ENCODE measurements at places on chromosomes 6 and 20.

GRCh38 chr6:161618831-161619454 lies 345.1 kb upstream of the AGPAT4 start:
- H3K4me3 ChIP-seq: no peak overlapping the region
- no peaks in the 10 kb centered on the region for H3K4me1 ChIP-seq
- H3K36me3 ChIP-seq: no peaks in the 10 kb centered on the region
- H3K27ac ChIP-seq: no peak overlapping the region

DNA sequence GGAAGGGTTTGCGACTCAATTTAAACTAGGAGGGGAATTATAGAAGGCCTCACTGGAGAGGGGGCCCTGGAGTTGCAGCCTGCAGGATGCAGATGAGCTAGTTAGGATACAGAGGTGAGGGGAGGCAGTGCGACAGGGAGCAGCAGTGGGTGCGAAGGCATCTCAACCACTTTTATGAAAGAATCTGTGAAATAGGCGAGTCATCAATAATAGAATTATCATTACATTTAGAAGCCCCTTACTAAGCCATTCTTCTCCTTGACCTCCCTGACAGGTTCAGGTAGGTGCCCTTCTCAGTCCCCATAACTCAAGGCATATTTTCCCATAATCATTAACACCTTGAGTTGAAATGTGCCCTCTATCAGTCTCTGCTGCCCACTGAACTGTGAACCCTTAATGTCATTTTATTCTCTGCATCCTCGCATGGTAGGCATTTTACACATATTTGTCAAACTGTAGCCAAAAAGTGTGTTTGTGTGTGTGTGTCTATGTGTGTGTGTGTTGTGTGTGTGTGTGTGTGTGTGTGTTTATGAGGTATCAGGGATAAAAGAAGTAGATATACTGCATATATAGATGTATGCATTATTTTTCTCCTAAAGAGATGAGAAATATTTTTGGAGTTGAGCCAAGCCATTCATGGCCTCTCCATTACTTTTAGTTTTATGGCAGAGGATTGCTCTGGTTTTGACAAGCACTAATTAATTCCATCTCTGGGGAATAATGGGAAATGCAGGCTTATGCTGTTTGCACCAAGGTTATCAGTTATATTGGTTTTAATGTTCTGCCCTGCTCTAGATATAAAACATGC lies 898.8 kb downstream of the KIF16B start:
- H3K27me3 ChIP-seq: no peaks in the 10 kb centered on the region
- no peak overlapping the region for H3K4me3 ChIP-seq
- H3K4me1 ChIP-seq: no peaks in the 10 kb centered on the region

GRCh38 chr6:87244380-87244779 lies 78.0 kb upstream of the SMIM8 start:
- peaks cover 7% of the 10 kb centered on the region for H3K36me3 ChIP-seq
- H3K4me3 ChIP-seq: no peak overlapping the region
- H3K4me1 ChIP-seq: no peaks in the 10 kb centered on the region
- no peak overlapping the region for H3K27ac ChIP-seq
- H3K27me3 ChIP-seq: no peaks in the 10 kb centered on the region

GRCh38 chr6:142934599-142934998 lies 10.4 kb downstream of the HIVEP2 start:
- no peaks in the 10 kb centered on the region for H3K36me3 ChIP-seq
- no peak overlapping the region for H3K27ac ChIP-seq
- DNase-seq: no peak
- H3K27me3 ChIP-seq: no peaks in the 10 kb centered on the region

DNA sequence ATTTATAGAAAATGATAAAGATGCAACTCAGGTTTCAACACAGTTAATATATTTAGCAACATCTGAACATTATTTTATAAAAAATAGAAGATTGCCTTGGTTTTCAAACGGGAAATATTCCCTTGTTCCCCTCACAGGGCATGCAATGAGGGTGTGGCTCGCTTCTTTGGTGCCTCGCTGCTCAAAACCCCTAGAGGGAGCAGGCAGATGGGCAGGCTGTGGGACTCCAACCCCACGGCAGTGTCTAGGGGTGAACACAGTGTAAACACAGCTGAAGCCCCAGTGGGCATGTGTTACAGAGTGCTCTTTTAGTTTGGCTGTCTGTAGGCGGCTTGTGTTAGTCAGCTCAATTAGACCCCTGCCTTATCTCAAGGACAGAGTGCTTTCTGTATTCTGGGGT lies 560.8 kb upstream of the IMPG1 start:
- no peak overlapping the region for H3K4me3 ChIP-seq
- DNase-seq: no peak
- H3K27me3 ChIP-seq: no peaks in the 10 kb centered on the region
- no peaks in the 10 kb centered on the region for H3K4me1 ChIP-seq

DNA sequence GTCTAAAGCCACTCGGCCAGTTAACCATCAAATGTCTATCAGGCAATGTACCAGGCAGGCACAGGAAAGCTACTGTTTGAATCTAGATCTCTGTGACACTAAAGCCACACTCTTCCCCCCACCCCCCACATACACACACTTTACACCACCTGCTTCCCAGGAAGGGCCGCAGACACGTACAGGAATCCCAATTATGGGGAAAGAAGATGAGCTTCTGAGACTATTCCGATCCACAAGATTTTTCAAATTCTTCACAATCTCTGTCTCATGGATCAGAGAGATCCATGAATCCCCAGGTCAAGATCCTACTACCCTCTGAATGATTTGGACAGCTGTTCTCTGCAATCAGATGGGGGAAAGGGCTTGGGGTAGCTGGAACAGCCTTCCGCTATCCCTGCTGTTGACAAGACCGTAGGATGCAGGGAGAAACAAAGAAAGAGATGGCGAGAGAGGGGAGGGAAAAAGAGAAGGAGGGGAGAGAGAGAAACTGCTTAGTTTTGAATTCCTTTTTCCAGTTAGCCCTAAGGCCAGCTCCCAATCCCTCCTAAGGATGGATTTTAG lies 25.4 kb upstream of the RIMS4 start:
- no peak overlapping the region for H3K4me3 ChIP-seq
- H3K27ac ChIP-seq: no peak overlapping the region
- no peaks in the 10 kb centered on the region for H3K4me1 ChIP-seq
- H3K27me3 ChIP-seq: no peaks in the 10 kb centered on the region

GRCh38 chr6:169966312-169967181 lies 215.1 kb downstream of the ERMARD start:
- no peaks in the 10 kb centered on the region for H3K4me1 ChIP-seq
- no peak overlapping the region for H3K27ac ChIP-seq
- no peaks in the 10 kb centered on the region for H3K27me3 ChIP-seq
- H3K4me3 ChIP-seq: no peak overlapping the region

DNA sequence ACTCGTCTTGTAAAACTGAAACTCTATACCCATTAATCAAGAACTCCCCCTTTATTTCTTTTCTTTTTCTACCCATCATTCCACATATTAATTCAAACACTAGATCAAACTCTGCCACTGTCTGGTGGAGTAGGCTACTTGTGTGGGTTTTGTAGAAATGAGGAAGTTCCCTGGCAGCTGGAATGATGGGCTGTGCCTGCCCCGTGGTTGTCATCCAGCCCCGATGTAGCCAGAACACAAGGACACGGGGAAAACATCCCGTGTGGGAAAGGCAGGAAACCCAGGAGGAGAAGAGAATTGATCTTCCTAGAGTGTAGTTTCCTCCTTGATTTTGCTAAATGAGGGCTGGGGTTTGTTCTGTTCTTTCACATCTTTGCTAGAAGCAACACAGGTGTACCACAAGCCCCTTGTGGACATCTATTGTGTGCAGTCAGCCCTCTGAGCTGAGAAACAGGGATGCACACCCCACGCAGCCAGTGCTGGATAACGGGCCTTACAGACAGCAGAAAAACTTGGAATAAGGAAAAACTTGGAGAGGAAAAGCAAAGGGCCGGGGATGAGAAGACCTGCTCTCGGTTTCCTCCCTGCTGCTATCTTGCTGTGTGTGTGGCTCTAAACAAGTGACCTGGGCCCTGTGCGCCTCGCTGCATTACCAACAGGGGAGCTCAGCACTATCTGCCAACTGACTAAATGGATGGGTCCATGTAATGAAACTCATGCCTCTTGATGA lies 88.0 kb downstream of the SCML4 start:
- H3K4me3 ChIP-seq: no peak overlapping the region
- no peak for DNase-seq
- no peaks in the 10 kb centered on the region for H3K36me3 ChIP-seq
- H3K4me1 ChIP-seq: no peaks in the 10 kb centered on the region
- no peaks in the 10 kb centered on the region for H3K27me3 ChIP-seq

Measured in esophagus squamous epithelium (tissue), 5 donors.